Kidney (tissue), 22 donors: ENCODE measurements at places on chromosomes 13 and 19.

- peak overlapping the region; percentile 97 for H3K27ac ChIP-seq
- peak overlapping the region; percentile 100 for H3K4me3 ChIP-seq
- no peak for DNase-seq
- peaks cover 7% of the 10 kb centered on the region for H3K4me1 ChIP-seq
- no peaks in the 10 kb centered on the region for H3K27me3 ChIP-seq
- no peaks in the 10 kb centered on the region for H3K36me3 ChIP-seq
These were observed 4.9 kb upstream of the ZNF580 start for GRCh38 chr19:55635856-55636440.

DNA sequence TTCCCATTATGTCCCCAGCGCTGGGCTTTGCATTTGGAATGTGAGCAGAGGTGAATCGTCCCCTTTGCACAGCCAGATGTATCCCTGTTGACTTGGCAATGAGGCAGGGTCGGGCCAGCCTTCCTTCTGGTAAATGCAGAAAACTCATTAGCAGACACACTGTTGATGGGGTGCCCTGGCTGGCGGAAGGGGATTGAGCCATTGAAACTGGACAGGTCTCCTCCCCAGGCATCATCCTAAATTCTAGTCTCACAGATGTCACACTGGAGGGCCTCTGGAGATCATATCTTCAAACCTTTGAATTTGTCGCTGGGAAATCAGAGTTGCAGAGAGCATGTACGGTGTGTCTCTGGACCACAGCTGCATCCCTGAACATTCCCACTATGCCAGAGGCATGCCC, 219.5 kb upstream of the TSHZ3 start:
- DNase-seq: no peak
- no peaks in the 10 kb centered on the region for H3K4me1 ChIP-seq
- H3K27ac ChIP-seq: no peak overlapping the region
- no peaks in the 10 kb centered on the region for H3K27me3 ChIP-seq

DNA sequence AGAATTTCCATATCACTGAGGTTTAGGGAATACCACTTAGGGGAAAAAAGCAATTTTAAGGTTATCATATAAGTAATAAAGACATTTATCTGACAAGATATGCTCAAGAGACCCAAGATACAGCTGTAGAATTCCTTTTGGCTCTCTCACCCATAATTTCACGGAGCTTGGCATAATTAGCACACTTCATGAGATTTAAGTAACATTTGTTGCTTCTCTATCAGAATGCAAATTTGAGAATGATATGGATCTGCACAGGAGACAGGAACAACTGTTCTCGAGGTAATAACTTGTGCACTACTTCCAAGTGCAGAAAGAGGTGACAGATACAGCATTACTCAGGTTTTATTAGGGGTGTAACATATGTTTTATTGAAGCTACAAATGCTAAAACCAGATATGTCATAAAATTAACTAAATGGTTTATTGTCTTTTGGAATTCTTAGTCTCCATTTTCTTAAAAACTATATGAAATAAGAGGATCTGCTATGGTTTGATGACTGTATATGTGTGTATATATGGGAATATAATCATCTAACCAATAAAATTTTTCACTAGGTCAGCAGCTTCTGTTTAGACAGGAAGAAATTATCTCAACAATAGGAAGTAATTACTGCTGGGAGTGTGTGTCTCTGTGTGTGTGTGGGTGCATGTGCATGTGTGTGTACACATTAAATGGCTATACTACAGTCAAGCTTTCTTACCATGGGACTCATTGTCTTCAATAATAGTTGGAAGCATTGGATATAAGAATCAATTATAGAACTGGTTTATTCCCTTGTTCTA, 401.3 kb downstream of the PCDH17 start:
- H3K27ac ChIP-seq: no peak overlapping the region
- H3K27me3 ChIP-seq: no peaks in the 10 kb centered on the region
- DNase-seq: no peak
- H3K36me3 ChIP-seq: no peaks in the 10 kb centered on the region

- H3K4me1 ChIP-seq: no peaks in the 10 kb centered on the region
- no peak overlapping the region for H3K27ac ChIP-seq
- DNase-seq: no peak
These were observed 9.5 kb upstream of the MLNR start for GRCh38 chr13:49210669-49211068.

DNA sequence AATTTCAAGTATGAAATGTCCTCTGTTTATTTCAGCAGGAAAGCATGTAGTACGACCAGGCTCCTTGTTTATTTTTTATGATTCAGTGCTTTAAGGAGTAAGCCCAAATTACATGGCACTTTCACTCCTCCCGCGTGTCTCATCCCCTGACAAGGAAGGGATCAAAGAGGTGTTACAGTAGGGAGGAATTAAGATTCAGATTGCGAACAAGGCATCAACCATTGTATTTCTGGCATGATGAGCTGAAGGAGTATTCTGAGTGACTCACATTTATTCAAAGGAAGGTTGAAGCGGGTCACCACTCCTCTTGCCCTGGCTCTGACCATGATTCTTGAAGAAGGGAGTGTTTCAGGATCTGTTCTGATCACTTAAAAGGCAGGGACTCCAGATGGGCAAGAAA, 46.1 kb upstream of the CNMD start:
- no peak for DNase-seq
- H3K4me3 ChIP-seq: no peak overlapping the region
- H3K27ac ChIP-seq: no peak overlapping the region
- H3K36me3 ChIP-seq: no peaks in the 10 kb centered on the region
- H3K4me1 ChIP-seq: no peaks in the 10 kb centered on the region

DNA sequence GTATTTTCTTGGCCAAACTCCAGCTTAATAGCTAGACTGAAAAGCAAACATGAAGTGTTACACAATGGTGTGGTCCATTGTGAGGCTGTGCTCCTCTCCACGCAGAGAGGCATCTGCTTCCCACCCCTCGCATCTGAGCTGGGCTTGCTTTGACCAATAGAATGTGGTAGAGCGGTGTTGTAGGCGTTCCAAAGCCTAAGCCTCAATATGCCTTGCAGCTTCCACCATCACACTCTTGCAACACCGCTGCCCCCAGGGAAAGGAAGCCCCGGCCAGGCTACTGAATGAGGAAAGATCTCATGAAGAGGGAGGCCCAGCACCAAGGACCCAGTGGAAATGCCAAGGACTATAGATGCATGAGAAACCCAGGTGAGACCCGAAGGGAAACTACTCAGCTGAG, 9.4 kb downstream of the FLT1 start:
- no peaks in the 10 kb centered on the region for H3K4me1 ChIP-seq
- H3K27me3 ChIP-seq: peaks cover 3% of the 10 kb centered on the region
- no peak overlapping the region for H3K27ac ChIP-seq
- H3K4me3 ChIP-seq: no peak overlapping the region
- no peaks in the 10 kb centered on the region for H3K36me3 ChIP-seq

- H3K36me3 ChIP-seq: no peaks in the 10 kb centered on the region
- H3K27ac ChIP-seq: no peak overlapping the region
- H3K4me1 ChIP-seq: no peaks in the 10 kb centered on the region
These were observed 928.5 kb upstream of the SLITRK1 start for GRCh38 chr13:84810781-84811180.

- no peak for DNase-seq
- no peaks in the 10 kb centered on the region for H3K27me3 ChIP-seq
- no peaks in the 10 kb centered on the region for H3K4me1 ChIP-seq
These were observed 240.6 kb downstream of the KCTD12 start for GRCh38 chr13:76645632-76646031.

DNA sequence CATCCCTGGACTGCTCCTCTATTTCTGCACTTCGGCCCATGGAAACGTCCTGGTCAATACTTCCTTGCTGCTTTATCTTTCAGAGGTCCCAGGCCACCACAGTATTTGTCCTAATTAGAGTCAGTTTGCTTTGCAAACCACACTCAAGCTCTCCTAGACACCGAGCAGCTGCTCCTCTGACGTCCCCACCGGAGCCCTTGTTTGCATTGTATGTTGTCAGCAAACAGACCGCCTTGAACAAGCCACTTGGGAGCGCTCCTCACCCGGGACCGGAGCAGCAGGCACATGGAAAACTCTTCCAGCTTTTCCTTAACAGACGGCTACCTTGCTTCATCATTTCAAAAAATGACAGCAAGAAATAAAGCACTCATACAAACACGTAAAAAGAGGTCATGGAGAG, 51.5 kb upstream of the GTF3A start:
- no peaks in the 10 kb centered on the region for H3K36me3 ChIP-seq
- no peak overlapping the region for H3K27ac ChIP-seq
- H3K27me3 ChIP-seq: no peaks in the 10 kb centered on the region
- DNase-seq: peak; percentile 21
- no peak overlapping the region for H3K4me3 ChIP-seq

DNA sequence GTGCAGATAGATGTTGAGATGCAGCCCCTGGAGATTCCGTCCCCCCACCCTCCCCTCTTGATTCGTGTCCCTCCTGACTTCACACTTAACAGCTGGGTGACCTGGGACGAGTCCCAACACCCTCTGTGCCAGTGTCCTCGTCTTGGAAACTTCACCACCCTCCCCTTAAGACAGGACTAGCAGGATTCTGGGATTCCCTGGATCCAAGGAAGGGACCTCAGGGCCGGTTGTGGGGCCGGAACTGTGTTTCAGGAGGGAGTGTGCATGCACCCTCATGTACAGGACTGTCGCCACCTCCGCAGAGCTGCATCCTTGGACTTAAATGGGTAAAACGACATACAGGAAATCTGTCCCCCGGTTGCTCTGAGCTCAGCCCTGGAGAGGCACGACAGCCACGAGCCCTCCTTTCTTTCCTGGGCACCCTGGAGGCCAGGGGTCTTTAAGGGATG, 990 bp downstream of the MYO9B start:
- H3K27ac ChIP-seq: peak overlapping the region; percentile 69
- H3K27me3 ChIP-seq: no peaks in the 10 kb centered on the region
- DNase-seq: no peak
- no peaks in the 10 kb centered on the region for H3K4me1 ChIP-seq
- H3K4me3 ChIP-seq: peak overlapping the region; percentile 81

- H3K4me3 ChIP-seq: no peak overlapping the region
- H3K27me3 ChIP-seq: no peaks in the 10 kb centered on the region
- DNase-seq: no peak
- H3K27ac ChIP-seq: no peak overlapping the region
These were observed 14.0 kb upstream of the MYADM start for GRCh38 chr19:53853707-53854106.

DNA sequence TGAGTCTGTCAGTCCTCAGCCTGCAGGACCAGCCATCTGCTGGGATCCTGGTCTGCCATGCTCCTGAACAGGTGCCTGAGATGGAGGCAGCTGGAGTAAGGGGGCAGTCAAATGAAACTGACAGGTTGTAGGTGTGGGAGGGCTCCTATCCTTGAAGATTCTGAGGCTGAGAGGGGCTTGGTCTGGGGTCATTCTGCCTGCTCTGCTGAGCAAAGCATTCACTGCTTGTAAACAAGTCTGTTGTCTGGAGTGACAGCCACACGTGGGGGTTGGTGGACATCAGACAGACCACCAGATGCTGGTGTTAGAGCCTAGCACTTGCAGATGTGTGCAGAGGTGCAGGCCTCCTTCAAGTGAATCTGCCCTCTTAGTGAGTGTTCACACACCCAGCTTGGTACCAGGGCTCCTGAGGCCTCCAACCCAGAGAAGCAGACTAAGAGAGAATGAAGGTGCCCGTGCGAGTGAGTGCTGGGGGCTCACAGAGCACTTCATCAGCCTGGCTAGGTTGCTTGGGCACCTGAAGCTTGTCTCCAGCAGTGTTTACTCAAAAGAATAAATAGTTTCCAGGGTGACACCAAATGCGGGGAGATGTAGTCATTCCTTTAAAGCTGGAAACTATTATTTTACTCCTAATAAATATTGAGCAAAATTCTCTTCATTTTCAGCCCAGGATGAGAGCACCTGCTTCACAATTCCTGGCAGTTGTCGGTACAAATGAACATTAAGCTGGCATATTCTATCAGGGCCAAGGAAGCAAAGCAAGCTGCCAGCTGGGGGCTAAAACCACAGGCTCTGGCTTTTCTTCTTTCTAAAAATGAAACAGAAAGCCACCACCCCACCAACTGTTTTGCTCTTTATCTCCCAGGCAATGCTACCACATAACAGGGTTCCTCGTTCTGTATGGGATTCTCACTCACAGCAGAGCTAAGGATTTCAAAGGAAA, 82.3 kb downstream of the RNASEH2B start:
- no peaks in the 10 kb centered on the region for H3K27me3 ChIP-seq
- H3K4me1 ChIP-seq: peaks cover 10% of the 10 kb centered on the region
- no peaks in the 10 kb centered on the region for H3K36me3 ChIP-seq
- peak; percentile 71 for DNase-seq
- no peak overlapping the region for H3K27ac ChIP-seq
- no peak overlapping the region for H3K4me3 ChIP-seq

DNA sequence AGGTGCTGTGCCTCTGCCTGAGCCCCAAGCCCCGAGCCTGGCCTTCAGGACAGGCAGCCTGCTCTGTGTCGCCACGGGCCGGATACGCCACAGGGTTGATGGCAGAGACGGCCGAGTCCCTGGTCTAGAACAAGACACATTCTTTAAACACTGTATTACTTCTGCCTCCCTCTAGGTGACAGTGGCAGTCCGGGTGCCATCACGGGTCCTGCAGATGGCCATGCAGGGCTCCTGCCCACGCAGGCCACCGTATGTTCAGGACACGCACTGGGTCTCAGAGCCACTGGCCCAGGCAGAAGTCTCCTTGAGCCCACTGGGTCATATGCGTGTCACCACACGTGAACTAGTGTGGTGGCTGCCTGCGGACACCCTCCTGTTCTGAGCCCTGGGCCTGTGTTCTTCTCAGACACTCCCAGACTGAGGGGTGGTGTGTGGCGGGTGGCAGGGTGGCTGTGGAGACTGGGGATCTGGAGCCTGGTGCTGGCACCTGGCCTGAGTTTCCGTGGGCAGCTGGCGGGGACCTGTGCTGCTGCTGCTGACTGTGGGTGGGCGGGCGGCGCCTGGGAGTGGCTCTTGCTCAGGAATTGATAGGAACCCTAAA, 4.4 kb downstream of the PLEKHJ1 start:
- H3K4me1 ChIP-seq: no peaks in the 10 kb centered on the region
- H3K27ac ChIP-seq: no peak overlapping the region
- no peaks in the 10 kb centered on the region for H3K27me3 ChIP-seq

- no peaks in the 10 kb centered on the region for H3K36me3 ChIP-seq
- H3K27ac ChIP-seq: no peak overlapping the region
- H3K4me3 ChIP-seq: no peak overlapping the region
- DNase-seq: no peak
- H3K4me1 ChIP-seq: peaks cover 3% of the 10 kb centered on the region
These were observed 86.5 kb downstream of the KCTD12 start for GRCh38 chr13:76799696-76800095.

- no peak for DNase-seq
- H3K27me3 ChIP-seq: no peaks in the 10 kb centered on the region
- no peak overlapping the region for H3K27ac ChIP-seq
- no peaks in the 10 kb centered on the region for H3K36me3 ChIP-seq
These were observed 1361.9 kb downstream of the UQCRFS1 start for GRCh38 chr19:27851002-27851481.

- H3K36me3 ChIP-seq: no peaks in the 10 kb centered on the region
- H3K27me3 ChIP-seq: no peaks in the 10 kb centered on the region
- no peak overlapping the region for H3K27ac ChIP-seq
- H3K4me1 ChIP-seq: no peaks in the 10 kb centered on the region
- H3K4me3 ChIP-seq: peak overlapping the region; percentile 26
These were observed 1.8 kb downstream of the MBD3 start for GRCh38 chr19:1590641-1591397.

- H3K4me1 ChIP-seq: no peaks in the 10 kb centered on the region
- H3K4me3 ChIP-seq: peak overlapping the region; percentile 75
- peak; percentile 98 for DNase-seq
- H3K27me3 ChIP-seq: peaks cover 8% of the 10 kb centered on the region
- no peaks in the 10 kb centered on the region for H3K36me3 ChIP-seq
- no peak overlapping the region for H3K27ac ChIP-seq
These were observed 1.7 kb upstream of the PCDH17 start for GRCh38 chr13:57629821-57630235.

- H3K36me3 ChIP-seq: peaks cover 6% of the 10 kb centered on the region
- H3K4me1 ChIP-seq: no peaks in the 10 kb centered on the region
- peak overlapping the region; percentile 87 for H3K27ac ChIP-seq
- peak overlapping the region; percentile 78 for H3K4me3 ChIP-seq
- H3K27me3 ChIP-seq: no peaks in the 10 kb centered on the region
- DNase-seq: peak; percentile 86
These were observed 1.1 kb downstream of the GYS1 start for GRCh38 chr19:48991873-48992580.
